NCI-H1694 treated with DMSO at 0.1 percent for 48 hours (cell line): ENCODE measurements at places on chromosomes 13 and 19.

GRCh38 chr19:5913739-5914357 lies at the start of gene CAPS:
CAPS (plus strand) TSS chr19:5914254; CDS start chr19:5914407, 153 bp downstream.
- no peak for DNase-seq

GRCh38 chr19:38464421-38465082 lies 31.1 kb downstream of the RYR1 start:
- no peak for DNase-seq

DNA sequence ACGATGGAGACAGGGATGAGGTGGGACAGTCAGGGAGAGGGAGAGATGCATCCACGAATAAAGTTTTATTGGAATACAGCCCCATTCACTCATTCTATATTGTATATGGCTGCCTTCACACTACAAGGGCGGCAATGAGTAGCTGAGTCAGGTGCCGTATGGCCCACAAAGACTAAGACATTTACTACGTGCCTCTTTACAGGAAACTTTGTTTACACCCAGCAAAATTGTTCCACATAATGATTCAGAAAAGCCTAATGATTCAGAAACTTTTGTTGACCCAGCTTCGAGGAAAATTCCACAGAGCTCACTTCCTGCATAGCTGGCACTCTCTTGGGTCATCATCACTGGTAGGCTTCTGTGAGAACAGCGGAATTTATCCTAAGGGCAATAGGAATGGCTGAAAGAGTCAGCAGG lies 87.3 kb upstream of the PEG3 start:
- no peak for DNase-seq

GRCh38 chr19:44570603-44570983 lies 41.1 kb upstream of the CEACAM20 start:
- DNase-seq, result no peak

GRCh38 chr13:35483761-35484160 lies 7.3 kb upstream of the MAB21L1 start:
- DNase-seq, result no peak

GRCh38 chr19:16327501-16327900 lies 2.9 kb downstream of the KLF2 start:
- no peak for DNase-seq

GRCh38 chr19:55368701-55369563 lies 1.3 kb downstream of the IL11 start:
- no peak for DNase-seq
